Fibroblast of skin of left biceps (primary cell): ENCODE measurements at places on chromosomes 7 and 10.
A peak's percentile ranks its signal among the peaks of the same experiment; 100 is the strongest.

- DNase-seq: no peak
Observed at GRCh38 chr10:86086418-86086817, 280.2 kb downstream of the GRID1 start.

DNA sequence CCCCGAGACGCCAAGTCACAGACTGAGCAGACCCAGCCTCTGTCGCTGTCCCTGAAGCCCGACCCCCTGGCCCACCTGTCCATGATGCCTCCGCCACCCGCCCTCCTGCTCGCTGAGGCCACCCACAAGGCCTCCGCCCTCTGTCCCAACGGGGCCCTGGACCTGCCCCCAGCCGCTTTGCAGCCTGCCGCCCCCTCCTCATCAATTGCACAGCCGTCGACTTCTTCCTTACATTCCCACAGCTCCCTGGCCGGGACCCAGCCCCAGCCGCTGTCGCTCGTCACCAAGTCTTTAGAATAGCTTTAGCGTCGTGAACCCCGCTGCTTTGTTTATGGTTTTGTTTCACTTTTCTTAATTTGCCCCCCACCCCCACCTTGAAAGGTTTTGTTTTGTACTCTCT, 215.6 kb downstream of the TCF7L2 start:
- no peak for DNase-seq

- DNase-seq: peak; percentile 83
Observed at GRCh38 chr10:3783682-3784432, 1.2 kb downstream of the KLF6 start.

DNA sequence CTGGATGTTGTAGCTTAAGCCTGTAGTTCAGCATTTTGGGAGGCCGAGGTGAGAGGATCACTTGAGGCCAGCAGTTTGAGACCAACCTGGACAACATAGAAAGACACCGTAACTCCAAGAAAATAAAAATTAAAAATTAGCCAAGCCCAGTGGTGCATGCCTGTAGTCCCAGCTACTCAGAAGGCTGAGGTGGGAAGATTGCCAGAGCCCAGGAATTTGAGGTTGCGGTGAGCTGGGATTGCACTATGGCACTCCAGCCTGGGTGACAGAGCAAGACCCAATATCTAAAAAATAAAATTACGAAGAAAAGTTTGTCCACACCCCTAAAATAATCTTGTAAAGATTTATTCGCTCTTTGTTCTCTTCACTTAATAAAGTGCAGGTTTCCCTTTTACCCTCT, 951.0 kb downstream of the TYW1 start:
- DNase-seq: peak; percentile 18

DNA sequence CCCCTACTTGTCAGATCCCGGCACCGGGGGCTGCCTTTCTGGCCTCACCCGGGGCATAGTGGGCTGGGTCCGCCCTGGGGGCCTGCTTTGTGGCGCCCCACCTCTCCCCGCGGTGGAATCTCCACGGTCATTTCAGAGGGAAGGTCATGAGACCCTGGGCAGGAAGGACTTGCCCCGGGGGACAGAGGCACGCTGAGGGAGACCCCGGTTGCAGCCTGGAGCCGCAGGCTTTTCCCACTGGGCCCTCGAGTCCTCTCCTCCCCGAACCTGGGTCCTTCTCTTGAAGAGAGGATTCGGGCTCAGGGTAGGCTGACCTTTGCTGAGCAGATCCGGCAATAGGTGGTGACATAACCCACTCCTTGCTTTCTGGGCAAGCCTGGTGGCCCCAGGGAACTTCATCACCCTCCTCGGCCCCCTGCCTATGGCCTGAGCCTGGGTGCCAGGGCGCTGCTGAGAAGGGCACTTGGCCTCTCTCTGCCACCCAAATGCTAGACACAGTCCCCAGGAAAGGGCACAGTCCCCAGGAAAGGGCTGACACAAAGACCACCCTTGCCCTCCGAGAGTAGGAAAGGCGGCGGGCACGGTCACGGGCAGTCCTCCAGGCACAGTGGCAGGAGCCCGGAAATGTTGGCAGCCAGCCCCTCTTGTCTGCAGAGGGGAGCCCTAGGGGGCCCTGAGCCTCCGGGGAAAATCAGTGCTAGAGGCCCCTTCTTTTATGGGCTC, 36.2 kb downstream of the FKBP6 start:
- DNase-seq: no peak

- DNase-seq: no peak
Observed at GRCh38 chr10:85612378-85612775, 754.2 kb downstream of the GRID1 start.

GRCh38 chr10:118171861-118172260, 125.1 kb upstream of the RAB11FIP2 start:
- DNase-seq: no peak

- DNase-seq: no peak
Observed at GRCh38 chr10:8511026-8511425, 456.5 kb downstream of the GATA3 start.

DNA sequence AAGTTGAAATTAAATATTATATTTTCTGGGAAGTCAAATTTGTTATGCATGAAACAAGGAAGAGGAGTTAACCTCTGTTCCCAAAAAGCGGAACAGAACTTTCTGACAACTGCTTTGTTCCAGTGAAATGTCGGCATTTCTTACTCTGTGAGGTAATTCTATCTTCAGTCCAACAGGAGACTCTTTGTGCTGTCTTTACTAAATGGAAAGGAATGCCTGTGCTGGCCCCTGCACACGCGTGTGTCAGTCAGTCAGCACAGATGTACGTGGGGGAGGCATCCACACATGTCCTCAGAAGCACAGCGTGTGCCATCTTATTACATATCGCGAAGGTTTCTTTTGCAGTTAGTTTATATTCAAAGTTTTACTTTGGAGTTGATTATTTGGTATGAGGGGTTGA, 37.5 kb downstream of the NET1 start:
- peak; percentile 62 for DNase-seq

GRCh38 chr10:109156396-109156795, 766.9 kb downstream of the XPNPEP1 start:
- DNase-seq: no peak

DNA sequence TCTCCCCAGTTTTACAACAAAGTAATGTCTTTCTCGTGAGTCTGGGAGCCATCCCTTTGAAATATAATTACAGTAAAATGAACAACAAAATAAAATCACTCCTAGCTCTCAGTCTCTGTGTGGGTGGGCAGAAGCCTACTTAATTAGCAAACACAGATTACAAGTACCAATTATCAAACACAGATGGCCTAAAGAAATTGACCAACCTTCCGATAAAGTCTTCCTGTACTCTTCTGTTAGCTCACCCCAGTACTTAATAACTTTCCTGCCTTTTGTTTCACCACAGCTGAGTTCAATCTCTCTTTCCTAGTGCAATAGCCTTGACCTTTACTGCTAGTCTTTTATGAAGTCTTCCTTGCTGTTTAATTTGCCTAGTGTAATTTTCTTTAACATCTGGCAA, 719.2 kb upstream of the MBL2 start:
- no peak for DNase-seq

GRCh38 chr10:86287110-86287793, 79.3 kb downstream of the GRID1 start:
- DNase-seq: no peak

DNA sequence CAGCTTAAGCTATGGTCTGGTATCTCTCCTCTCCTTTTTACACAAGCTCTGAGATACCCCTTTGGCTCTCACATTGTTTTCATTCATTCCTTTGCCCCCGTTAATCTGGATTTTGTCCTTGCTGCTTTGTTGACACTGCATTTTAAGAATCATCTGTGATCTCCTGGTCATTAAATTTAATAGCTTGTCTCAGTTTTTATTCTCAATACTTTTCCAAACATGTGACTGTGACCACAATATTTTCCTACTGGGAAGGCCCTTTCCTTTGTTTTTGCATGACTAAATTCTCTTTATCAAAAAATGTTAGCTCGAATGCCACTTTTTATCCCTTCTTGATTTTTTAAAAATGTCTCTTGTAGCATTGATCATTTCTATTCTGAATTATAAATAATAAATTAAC, 171.2 kb downstream of the SUGCT start:
- no peak for DNase-seq

- DNase-seq: no peak
Observed at GRCh38 chr10:1669433-1669832, 67.9 kb downstream of the ADARB2 start.
